GM19239 (cell line): ENCODE measurements at places on chromosomes 13 and 19.

DNA sequence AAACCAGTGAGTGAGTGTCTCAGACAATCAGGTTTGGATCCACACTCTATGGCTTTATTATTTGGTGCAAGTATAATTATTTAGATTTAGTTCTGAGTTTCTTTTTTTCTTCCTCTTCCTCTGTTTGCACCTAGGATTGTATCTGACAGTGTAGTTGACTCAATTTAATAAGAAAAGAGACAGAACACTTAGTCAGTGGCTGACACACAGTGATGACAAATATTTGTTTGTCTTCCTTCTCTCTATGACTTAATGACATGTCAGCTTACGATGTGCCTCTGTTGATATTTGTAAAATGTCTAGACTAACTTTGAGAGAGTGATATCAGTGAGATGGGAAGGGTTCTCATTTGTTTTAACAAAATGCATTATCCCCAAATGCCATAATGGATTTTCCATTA lies 129.5 kb upstream of the SLC10A2 start:
- no peak for DNase-seq

DNA sequence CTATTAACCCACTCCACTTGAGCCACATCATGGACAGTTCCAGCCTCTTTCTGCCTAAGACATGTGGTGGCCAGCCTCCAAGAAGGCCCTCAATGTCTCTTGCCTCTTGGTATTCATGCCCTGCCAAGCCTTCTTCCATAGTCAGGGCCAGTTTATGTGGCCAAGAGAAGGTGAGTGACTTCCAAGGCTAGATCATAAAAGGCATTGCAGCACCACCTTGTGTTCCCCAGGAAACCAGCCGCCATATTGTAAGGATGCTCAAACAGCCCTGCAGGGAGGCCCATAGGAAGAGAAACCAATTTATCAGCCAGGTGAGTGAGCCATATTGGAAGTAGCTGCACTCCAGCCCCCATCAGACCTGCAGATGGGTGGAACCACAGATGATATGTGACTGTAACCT lies 12.3 kb upstream of the DNMT1 start:
- no peak for DNase-seq

GRCh38 chr13:44626176-44626575 lies 50.0 kb upstream of the TSC22D1 start:
- DNase-seq: no peak

DNA sequence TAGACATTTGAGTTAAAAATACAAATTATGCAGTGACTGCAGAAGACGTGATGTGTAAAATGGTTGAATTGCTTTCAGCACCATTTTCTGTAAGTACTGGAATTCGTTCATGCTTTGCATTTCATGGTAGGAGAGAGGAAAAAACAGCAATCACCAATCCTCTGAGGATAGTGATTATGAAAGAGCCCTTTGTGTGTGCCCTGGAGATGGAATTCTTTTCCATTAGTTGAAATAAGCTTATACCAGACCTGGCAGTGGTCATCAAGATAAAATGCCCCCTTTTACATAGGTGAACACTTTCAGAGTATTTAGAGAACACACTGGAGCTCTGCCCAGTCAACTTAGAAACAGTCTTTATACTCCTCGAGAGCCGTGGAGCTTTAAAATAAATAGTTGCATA lies 1.7 kb downstream of the CNMD start:
- DNase-seq: no peak

DNA sequence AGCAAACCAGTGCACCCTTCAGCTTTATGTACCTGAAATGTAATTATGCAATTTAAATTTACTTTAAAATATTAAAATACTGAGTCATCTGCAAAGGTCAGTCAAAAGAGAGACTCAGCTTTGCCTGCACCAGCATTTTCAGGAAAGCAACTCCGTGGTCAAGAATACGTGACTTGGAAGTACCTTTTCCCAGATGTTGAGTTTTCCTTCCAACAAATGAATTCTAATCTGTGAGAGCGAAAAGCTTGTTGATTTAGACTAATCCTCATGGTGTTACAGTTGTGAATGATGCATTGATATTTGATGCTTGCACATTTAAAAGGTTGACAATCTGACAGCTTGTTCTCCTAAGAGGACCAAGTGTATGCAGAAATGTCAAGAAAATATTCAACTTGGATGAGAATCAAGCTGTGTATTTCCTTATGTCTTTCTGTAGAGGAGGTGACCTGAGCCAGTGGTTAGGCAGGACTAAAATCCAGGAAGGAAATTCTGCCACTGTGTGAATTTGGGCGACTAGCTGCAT lies 270.4 kb downstream of the ABCC4 start:
- DNase-seq: no peak
